Stimulated activated CD4-positive, alpha-beta T cell treated with anti-CD3 and anti-CD28 coated beads, Interleukin-4, amount 100 ng/mL, for 1 hour (primary cell): ENCODE measurements at places on chromosomes 12 and 14.

GRCh38 chr12:72082986-72083820 is 144.6 kb downstream of the TPH2 start:
- DNase-seq: no peak

- DNase-seq: no peak
Measured at GRCh38 chr12:131218026-131218922, 264.6 kb downstream of the ADGRD1 start.

GRCh38 chr12:15886372-15887042 is 4.3 kb downstream of the STRAP start:
- no peak for DNase-seq

- no peak for DNase-seq
Measured at GRCh38 chr14:90440021-90440451, 43.2 kb downstream of the CALM1 start.

GRCh38 chr12:52091869-52092268 is 12.4 kb downstream of the SMIM41 start:
- DNase-seq: no peak
